ENCODE measurements at places on chromosomes 12 and 14.

DNA sequence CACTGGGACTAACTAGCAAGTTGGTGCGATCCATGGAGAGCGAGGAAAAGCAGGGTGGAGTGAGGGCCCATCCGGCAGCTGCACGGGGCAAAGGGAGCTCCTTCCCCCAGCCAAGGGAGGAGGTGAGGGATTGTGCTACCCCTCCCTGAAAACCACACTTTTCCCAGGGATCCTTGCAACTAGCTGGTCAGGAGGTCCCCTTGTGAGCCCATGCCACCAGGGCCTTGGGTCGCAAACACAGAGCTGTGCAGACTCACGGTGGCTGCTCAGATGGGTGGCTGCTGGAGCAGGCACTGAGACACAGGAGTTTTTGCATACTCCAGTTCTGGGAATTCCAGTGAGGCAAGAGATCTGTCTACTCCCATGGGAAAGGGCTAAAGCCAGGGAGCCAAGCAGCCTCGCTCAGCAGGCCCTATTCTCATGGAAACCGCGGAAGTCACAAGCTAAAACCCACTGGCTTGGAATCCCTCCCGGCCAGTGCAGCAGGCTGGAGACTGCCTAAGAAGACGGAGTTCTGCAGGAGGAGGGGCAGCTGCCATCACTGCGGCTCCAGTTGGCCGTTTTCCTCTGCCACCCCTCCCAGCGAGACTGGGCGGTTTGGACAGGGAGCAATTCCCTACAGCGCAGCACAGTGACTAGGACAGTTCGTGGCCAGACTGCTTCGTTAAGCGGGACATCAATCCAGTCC lies 10.9 kb upstream of the ZNF705A start:
- no peak for DNase-seq

DNA sequence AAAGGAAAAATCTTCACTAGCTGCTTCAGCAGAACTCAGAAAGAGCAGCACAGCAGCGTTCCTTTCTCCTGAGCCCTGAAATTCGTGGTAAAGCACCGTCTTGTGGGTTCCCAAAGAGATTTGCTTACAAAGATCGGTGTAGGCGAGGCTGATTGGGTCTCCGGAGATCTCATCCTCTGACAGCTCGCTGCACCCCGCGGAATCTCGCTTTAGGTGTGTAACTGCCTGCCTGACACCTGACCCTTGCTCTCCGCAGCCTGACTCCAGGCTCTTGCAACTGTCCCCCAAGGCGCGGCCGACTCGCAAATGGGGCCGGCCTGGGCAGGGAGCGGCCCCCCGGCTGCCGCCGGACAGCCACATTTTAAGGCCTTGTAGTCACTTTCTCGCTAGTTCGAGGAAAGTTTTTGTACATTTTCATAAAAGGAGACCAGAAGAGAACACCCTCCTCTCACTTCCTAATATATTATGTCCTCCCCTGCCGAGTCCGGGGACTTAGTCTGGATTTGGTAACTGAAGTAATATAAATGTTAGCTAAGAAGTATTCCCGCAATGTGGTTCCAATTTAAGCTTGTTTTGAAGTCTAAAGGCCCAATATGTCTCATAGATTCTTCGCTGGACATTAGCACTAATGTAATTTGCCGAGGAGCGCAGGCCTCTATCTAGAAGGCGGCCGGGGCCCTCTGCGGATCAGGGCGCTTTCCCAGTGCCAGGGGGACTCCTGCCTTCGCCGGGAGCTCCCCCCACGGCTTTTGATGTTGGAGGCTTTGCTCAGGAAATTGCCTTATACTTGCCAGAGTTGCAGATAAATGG lies 177.3 kb upstream of the CDKN3 start:
- no peak for DNase-seq

DNA sequence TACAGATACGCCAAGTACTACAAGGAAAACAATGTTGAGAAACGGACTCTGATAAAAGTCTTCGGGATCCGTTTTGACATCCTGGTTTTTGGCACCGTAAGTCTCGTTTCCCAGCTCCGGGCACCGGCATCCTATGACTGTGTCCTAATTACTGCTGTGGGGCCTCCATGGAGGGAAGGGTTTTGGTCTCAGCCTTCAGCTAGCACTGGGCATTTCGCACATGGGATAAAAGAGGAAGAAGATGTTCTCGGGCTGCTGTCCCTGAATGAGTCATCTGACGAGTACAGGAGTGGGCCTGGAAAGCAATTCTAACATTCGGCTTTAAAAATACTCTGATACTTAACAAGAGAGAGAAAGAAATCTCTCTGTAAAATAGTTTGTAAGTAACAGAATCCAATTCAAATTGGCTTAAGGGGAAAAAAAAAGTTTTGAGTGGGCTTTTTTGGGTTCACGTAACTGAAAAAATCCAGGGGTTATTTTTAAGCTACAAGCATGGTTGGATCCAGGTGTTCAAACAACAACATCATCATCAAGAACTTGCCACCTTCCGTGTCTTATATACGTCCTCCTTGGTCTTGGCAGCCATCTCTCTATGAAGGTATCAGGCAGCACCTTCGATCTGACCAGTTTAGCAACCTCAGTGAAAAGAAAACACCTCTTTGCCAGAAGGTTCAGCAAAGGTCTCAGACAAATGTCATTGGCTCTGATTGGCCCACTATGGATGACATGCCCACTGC lies 34.4 kb upstream of the P2RX4 start:
- DNase-seq = no peak

DNA sequence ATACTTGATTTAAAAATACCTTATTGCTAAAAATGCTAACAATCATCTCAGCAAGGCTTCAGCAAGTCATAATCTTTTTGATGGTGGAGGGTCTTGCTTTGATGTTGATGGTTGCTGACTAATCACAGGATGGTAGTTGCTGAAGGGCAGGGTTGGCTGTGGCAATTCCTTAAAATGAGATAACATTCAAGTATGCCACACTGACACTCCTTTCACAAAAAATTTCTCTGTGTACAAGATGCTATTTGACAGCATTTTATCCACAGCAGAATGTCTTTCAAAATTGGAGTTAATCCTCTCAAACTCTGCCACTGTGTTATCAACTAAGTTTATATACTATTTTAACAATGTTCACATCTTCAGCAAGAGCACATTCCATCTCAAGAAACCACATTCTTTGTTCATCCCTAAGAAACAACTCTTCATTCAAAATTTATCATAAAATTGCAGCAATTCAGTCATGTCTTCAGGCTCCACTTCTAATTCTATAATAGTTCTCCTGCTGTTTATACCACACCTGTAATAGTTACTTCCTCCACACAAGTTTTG lies 16.1 kb downstream of the SCAF11 start:
- no peak for DNase-seq

DNA sequence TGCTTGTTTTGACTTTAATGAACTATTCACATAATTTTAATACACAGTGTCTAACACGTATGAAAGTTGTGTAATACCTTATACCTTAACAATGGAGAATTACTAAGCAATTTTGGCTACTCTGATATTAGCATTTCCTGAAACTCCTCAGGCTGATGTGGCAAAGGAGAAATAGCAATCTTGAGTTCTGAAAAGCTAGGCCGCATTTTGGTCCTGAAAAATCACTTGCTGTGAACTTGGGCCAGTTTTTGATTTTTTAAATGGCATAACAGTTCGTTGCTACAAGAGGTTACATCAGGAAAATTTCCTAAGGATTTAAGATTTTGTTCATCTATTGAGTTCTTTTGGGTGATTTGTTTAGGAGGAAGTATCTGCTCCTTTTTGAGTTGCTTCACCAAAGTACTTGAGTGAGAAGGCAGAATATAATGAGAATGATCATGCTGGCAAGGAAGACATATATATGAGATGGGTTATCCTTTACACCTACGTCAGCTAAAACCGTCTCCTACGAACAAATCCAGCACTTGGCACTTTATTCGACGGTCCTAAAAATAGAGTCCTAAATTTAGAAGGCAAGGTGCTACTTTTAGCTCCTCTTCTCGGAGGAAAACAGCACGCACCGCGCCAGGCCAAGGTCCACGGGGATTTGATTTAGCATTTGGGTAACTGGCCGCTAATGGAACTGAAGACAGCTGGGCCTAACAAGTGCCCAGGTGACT lies 32.2 kb downstream of the MIA2 start:
- DNase-seq = no peak

DNA sequence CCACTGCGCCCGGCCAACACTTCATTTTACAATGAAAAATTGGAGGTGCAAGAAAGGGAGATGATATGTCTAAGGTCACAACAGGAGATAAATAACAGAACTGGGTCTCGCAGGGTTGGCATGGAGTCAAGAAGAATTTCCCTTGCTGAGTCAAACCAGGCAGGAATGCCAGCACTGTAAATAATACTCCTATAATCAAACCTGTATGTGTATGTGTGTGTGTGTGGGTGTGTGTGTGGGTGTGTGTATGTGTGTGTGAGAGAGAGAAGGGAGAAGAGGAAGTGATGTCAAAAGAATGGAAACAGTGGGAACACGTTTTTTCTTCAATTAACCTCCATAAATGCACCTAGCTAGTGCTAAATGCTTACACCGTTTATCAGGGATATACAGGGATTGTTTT lies 70.4 kb downstream of the TMEM116 start:
- no peak for DNase-seq

DNA sequence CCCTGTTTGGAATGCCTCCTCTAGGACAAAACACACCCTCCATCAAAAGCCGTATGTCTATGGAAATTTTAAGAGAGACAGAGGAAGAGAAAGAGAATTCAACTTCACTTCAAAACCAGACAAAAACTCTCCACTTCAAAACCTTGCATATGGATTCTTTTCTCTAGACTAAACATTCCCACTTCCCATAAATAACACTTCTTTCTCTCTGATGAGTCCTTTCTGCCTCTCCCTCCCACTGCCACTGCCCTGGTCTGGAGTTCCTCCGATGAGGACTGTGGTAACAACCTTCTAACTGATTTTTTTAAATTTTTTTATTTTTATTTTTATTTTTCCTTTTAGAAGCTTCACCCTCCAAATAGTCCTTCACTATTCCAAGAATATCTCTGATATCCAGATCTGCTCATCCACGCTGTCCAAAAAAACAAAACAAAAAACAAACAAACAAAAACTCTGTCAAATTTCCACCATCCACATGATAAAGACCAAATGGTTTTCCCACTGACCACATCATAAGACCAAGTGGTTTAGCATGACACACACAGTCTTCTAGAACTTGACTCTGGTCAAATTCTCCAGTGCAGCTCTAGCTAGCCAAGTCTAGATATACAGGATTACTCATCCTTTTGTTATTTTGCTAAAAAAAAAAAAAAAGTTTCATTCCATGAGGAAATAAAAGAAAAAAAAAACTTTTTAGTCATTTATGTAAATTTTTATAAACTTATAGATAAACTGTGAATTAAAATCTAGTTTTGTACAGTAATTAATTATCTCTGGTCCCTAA lies 256.0 kb downstream of the PPFIA2 start:
- no peak for DNase-seq

All from GM13977 (cell line).